ENCODE measurements at places on chromosomes 1 and 21.

DNA sequence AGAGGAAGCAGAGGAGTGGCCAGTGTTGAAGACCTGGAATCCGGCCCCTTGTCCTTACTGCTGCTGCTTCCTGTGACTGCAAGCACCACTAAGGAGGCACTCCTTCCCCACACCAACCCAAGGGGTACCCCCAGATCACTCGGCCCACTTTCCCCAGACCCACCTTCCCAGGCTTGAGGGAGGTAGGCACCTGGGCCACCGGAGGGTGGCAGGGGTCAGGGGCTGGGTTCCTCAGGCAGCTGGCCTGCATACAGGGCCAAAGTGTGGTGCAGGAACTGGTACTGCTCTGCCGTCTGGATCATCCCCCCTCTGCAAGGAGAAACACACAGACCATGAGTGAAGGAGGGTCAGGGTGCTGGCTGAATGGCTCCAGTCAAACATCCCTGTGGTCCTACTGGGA, 3.9 kb upstream of the ARL8A start:
- DNase-seq = no peak

DNA sequence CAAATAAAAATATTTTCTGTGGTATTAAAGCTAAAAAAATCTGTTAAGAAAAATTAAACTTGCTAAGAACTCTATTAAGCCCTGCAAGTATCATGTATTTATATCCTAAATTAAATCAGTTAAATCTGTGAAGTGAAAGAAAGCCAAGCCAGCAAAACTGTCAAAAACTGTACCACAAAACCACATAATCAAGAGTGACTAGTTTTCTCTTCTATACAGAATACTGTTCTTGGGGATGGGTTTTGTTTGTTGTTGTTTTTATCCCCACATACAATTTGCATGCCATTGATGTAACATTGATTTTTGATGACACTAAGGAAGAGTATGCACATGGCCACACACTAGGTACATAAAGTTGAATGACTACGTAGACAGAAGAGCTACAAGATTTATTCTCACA, 20.4 kb downstream of the DPH5 start:
- no peak for DNase-seq

DNA sequence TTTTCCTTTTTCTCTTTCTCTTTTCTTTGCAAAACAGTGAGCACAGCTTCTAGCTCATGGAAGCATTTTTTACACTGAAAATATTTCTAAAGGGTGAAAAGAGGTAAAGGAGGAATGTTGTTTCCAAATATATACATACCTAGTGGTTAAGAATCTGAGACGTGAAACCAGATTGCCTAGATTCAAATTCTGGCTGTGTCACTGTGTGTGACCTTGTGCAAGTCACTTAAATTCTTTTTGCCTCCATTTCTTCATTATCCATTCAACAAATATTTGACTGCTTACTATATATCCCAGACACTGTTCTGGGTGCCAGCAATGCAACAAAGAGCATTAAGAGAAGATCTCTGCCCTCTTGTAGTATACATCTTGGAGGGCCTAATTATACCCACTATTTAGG, 53.3 kb downstream of the ZFYVE9 start:
- no peak for DNase-seq

DNA sequence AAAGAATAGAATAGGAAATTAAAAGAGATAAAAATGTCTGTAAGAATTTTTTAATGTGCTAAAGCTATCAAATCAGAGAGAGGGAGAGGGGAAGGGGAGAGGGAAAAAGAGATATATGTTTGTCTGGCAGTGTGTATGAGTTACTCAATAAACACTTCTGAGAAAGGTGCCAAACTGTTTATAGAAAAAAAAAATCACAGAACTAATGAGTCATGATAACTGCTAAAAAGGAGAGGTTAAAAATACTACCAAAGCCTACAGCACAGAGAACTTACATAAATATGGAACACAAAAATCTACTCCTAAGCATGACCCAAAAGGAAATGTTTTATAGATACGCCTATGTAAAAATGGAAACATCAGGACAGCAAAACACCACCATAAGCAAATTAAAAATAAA, 45.4 kb downstream of the SELENOF start:
- no peak for DNase-seq

GRCh38 chr1:101567582-101568189, 330.9 kb downstream of the S1PR1 start:
- no peak for DNase-seq

DNA sequence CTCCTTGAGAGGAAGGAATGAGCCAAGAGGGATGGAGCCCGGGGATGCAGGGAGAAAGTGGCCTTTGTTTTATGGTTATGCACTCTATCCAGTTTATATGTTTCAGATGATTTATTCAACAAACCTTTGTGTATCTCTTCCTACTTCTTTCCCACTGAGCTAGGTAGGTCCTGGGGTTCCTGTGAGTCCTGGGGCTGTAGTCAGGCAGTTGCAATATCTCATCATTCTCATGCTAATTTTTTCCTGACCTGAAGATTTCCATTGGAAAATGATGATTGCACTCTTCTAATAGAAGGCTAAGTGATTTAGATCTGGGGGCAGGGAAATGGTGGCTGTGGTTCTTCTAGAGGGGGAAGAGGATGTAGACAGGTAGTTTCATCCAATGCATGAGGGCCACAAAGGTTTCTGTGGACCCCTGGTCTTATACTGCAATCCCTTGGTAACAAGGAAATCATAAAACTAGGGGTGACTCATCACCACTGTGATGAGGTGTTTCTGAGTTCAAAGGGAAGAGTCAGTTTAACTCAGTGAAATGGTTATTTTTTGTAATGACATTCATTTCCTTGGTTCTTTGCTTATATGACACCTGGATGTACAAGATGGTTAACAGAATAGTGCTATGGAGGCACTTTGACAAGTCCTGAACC, 20.2 kb downstream of the B3GALT5 start:
- DNase-seq = no peak

DNA sequence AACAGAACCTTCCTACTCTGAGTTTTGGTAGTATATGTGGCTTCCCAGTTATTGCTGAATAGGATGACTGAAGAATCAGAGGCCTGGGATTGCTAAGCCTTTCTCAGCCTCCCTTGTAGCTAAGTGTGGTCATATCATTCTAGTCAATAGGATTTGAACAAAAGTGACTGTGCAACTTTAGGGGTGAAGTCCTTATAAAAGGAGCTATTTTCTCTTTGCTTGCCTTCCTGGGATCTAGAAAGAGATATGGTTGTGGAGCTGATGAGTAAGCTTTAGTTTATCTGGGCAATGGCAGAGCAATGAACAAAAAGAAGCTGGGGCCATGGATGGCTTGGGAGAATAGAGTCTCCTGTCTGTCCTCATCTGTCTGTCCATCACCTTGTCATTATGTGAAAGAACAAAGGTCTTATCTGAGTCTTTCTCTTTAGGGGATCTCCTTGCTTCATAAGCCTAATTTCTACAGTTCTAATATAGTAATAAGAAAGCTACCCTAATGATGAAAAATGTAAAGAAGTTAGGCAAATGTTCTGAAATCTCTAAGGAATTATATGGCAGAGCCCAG, 91.5 kb downstream of the TENT5C start:
- DNase-seq = no peak
